Lung microvascular endothelial cell (primary cell): ENCODE measurements at places on chromosomes 4 and X. TPM values are rescaled to one million over a fixed set of nuclear protein-coding genes. Genes with fewer than 3 reads are reported as not detected.

The HSFX3 gene
- not detected in 2 replicates for total RNA-seq

The GNRHR gene
- not detected in 2 replicates for total RNA-seq

DNA sequence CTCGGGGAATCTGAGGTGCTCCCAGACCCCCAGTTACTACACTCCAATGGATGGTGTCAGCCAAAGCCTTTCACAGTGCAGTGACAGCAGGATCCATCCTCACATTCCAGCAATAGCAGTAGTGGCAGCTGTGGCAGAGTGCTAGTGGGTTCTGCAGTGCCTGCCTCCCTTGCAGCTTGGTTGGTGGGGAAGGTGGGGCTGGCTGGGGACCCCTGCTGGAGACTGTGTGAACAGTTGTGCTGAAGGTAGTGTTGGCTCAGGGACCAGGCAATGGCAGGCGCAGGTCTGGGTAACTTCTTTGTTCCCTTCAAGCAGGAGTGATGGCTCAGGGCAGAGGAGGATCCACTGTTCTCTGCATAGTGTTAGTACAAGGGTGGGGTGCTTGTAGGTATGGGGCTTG lies 343.7 kb upstream of the TRAM1L1 start:
- no peak for DNase-seq

The GAGE13 gene
- total RNA-seq = not detected in 2 replicates

The MORC4 gene
- total RNA-seq = 6.5 and 6.7 TPM in 2 replicates

- DNase-seq = no peak
Measured at GRCh38 chrX:135944486-135944885, 29.3 kb downstream of the MMGT1 start.

The HGFAC gene
- 0.20 TPM in 1 of 2 replicates, not detected in the other for total RNA-seq

- no peak for DNase-seq
Measured at GRCh38 chrX:54715621-54716020, 82.4 kb downstream of the ITIH6 start.

The FAM47E gene
- not detected in 2 replicates for total RNA-seq
